ENCODE measurements at places on chromosomes 6 and 20.

DNA sequence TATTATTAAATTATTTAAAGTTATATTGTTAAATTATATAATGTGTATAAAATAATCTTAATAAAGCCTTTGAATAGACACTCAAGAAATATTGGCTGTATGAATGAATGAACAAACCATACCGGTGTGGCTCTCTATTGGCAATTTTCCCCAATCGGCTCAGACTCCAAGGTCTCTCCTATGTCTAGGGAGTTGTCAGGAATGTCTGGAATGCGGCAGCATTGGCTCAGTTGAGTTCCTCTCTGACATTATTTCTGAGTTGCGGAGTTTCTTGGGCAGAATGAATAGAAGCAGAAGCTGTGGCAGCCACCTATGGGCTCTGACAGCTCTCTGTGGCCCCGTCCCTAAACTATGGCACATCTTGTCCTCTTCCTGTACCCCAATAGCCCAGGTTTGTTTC, 111.0 kb downstream of the SOBP start:
- no peak for DNase-seq

DNA sequence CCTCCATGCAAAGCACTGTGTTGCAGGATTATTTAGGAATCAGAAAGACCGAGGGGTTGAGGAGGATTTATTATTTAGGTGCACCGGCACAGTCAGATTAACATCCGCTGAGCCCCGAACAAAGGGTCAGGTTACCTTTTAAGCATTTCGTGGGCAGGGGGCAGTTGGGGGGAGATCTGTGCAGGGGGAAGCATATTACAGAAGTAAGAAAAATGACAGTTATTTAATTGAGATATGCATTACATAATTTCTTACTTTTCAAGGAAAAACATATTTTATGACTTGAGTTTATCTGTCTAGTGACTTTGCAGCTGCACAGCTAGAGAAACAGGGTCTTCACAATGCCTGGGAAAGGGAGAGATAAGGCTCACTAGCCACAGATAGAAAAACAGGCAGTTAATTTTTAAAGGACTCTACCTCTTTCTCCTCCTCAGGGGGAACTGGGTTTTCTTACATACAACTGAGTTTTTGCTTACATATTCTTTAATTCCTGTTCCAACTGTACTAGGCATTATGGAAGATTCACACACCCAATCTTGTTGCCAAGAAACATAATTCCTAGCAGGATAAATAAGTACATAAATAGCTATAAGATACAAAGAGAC, 1.7 kb upstream of the HINT3 start:
- DNase-seq, result no peak

- no peak for DNase-seq
Observed at GRCh38 chr6:107314531-107314939, 144.8 kb downstream of the PDSS2 start.

DNA sequence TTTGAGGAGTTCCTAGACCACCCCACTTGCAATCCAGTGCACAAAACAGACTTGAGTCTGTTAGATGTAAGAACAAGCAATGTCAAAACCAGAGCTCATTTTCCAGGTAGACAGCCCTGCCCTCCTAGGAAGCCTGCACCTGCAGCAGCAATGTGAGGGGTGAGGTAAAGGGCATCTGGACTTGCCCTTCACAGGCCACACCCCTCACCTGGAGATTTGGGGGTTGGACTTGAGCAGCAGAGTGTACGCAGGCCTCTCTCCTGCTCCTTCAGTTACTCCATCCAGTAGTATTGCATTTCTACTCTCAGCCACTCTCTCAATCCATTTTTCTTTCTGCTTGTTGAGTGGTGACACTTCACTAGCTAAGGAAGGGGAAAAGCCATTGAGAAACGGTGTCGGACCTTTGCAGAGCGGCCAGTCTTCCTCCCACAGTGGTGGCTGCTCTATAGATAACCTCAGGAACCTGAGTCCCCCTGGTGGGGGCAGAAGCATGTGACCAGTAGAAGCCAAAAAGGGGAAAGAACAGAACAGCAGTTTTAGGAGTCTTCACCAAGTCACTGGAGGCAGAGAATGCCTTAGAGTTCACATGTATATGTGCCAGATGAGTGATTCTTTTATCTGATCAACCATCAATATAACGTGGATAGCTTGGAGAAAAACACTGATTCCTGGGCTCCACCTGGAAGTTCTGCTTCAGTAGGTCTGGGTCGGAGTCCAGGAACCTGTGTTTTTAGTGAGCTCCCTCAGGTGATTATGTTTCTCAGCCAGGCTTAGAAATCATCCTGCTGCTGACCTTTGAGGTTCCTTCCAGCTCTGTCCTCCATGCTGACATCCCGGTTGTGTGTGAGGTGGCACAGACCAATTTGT, 28.0 kb downstream of the ARFGEF2 start:
- DNase-seq, result no peak

DNA sequence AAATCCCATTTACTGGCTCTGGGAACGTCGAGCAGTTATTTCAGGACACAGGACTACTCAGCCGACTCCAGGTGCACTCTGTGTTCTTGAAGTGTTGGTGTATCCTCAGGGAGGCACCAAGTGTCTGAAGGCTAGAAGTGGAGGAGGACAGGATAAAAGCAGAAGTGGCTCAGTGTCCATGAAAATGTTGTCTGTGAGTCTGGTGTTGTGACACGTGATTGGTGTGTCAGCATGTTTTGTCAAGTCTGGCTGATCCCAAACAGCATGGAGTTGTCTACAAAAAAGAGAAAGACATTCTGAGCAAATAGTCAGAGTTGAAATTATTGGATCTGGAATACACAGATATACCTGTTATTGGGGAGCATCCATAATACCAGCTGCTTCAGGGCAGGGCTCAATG, 30.3 kb downstream of the SCGN start:
- DNase-seq, result no peak

DNA sequence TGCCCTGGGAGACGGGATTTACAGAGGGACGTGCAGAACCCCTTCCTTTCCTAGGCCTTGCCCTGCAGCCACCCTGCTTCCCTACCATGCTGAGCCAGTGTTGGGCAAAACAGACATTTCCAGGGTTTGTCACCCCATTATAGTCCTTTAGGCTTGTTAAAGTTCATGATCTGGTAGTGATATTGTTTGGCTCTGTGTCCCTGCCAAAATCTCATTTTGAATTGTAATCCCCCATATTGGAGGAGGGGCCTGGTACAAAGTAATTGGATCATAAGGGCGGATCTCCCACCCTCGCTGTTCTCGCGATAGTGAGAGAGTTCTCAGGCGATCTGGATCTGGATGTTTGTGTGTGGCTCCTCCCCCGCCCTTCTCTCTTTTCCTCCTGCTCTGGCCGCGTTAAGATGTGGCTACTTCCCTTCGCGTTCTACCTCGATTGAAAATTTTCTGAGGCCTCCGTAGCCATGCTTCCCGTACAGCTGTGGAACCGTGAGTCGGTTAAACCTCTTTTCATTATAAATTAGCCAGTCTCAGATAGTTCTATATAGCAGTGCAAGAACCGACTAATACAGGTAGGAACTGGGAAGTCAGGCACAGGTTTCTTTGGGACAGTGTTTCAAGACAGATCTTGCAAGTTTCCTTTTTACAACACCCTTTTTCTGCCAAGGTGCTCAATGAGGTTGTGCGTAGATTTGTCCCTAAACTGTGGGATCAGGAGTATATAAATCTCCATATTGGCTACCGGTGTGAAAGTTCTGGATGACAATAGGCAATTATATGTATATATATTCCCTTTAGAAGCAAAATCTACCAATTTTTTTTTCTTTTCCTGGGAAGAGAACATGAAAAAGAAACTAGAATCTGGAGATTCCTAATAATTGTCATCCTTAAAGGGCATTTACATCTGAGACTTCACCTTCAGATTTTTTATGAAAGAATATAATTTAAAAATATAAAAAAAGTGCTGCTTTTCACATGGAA, 152.1 kb downstream of the SAMD5 start:
- no peak for DNase-seq

DNA sequence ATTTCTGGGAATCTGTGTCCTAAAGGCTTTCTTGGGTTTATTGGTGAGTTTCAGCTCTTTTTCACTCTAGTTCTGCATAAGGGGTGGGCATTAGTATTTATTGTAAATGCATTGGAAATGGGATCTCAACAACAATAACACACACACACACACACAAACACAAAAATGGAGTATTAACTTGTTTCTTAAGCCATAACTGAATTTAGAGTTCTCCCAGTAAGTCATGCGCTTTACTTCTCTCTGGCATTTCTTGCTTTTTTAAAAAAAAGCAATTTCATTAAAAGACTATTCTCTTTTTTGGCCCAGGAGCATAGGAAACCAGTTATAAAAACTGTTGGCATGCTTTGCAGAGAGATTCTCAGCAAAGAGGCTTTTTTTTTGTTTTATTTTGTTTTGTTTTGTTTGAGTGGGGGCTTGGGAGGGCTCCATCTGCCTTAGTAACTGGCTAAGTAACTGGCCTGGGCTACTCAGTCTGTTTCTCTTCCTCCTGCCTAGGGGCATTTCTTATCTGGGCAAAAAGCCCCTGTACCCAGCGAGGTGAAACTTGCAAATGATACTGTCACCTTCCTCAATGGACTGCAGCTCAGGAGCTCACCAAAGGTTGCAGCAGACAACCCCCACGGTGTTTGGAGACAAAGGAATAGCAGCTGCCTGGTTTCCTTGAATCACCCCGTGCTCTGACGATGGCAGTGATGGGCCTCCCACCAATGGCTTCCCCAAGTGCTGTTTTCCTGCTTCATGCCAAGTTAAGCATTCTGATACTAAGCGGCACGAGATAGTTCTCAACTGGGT, 128.5 kb downstream of the BCAS1 start:
- DNase-seq, result no peak

- no peak for DNase-seq
Observed at GRCh38 chr6:156957931-156958547, 180.9 kb downstream of the ARID1B start.

DNA sequence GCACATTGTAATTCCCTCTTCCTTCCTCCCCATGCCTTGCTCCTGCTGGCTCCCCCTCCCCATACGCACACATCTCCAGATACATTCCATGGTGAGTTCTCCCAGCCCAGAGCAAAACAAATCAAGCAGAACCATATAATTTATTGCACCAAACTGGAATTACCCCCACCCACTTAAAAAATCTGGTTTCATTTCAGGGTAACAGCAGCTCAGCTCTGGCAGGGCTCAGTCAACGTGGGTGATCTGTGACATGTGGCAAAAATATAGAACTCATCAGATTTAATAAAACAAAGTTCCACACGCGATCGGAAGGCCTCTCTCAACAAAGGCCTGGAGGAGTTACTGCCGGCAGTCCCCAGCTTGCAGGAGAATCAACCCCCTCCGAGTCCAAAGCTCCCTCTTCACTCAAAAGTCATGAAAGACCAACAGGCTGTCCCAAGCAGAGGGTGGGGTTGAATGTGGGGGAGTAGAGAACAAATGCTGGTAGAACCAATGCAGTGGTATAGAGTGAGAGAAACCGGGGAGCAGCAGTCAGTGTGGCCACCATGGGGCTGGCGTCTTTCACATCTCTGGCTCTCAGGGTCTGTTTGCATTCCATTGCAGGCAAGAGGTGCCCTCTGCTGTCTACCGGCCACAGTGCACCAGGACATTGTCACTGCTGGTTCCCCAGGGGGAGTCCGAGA, 323.3 kb upstream of the NT5E start:
- no peak for DNase-seq

GRCh38 chr20:58659841-58660240, 8.8 kb downstream of the STX16 start:
- DNase-seq, result no peak

- DNase-seq, result no peak
Observed at GRCh38 chr6:20700375-20700774, 166.1 kb downstream of the CDKAL1 start.

DNA sequence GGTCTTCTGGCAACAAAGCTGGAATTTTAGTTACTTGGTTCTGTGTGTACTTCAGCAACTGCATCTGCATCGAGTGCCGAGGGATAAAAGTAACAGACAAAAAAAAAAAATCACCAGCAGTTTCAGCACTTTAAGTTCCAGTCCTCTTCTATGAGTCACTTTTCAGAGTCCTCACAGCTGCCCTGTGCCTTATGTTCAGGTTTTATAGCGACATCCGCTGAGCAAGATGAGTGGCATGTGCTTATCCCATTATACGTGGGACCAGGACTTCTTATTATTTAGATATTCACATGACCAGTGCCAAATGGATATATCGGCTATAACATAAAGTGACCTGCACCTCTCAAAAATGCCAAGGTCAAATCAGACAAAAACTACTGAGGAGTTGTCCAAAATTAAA, 242.9 kb downstream of the FOXA2 start:
- no peak for DNase-seq

DNA sequence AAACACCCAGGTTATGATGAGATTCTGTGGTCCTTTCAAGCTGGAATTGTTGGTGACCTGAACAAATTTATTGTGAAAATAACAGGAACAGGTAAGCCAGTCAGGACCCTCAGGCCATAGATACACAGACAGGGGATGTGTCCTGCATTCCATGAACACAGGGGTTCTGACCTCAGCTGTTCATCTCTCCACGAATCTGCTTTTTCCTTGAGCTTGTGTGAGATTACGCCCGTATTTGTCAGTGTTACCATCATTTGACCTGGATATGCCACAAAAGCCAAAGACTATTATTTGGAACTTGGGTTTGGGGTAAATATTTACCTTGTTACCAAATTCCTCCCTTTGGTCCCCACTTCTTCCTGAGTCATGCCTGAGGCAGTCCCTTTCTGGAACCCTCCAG, 288.9 kb downstream of the PREX1 start:
- no peak for DNase-seq

DNA sequence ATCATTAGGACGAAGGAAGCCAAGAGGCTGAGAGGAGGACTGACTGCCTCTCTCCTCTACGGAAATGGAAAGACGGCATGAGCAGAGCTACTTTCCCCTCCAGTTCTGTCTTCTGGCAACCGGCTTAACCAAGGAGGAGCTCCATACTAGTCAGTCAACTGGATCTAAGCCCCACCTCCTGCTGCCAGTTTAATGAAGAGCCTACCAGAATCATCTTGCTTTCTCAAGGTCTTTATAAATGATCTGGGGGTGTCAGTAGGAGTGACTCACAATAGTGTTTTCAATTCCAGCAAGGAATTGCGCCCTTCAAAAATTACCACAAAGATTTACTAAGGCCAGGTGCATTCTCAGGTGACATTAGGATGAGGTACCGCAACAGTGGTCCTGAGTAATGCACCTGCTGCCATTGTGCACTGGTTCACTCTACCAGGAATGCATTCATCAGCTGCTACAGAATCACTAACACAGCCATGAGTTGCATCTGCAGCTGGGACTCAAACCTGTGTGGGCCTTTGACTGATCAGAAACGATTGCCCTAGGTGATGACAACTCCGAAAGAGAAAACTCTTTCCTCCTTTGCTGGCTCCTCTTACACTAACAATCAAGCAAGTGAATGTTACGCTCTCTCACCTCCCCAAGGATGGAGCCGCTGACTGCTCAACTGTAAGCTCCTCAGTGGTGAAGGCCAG, 2.8 kb downstream of the UQCC2 start:
- no peak for DNase-seq

- DNase-seq, result no peak
Observed at GRCh38 chr6:139988685-139989084, 614.2 kb upstream of the CITED2 start.

DNA sequence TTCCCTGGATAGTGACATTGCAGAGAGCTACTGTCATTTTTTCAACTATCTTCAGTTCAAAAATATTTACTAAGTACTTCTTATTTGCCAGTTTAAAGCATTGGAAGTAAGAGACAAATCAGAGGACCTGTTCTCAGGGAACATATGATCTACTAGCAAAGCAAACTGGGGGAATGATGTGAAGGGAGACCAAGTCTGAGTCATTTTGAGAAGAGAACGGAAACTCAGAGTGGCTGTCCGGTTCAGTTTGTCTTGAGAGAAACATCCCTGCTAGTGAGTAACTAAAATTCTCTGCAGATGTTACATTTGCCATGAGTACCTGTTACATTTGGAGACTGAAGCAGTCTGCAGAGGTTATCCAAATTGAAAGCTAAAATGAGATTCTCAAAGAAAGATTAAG, 118.3 kb downstream of the KCNQ5 start:
- no peak for DNase-seq

GRCh38 chr6:143059663-143060353, 881 bp upstream of the AIG1 start:
- DNase-seq, result no peak
